ENCODE measurements at places on chromosomes 2 and 18.
A peak's percentile ranks its signal among the peaks of the same experiment; 100 is the strongest.

- peak; percentile 48 for DNase-seq
Observed at GRCh38 chr18:2853926-2854664, 7.3 kb downstream of the EMILIN2 start.

- DNase-seq, result no peak
Observed at GRCh38 chr2:239758279-239758877, 266.8 kb downstream of the NDUFA10 start.

GRCh38 chr2:219521066-219521880, 7.0 kb downstream of the ASIC4 start:
- DNase-seq, result peak; percentile 51

GRCh38 chr2:48508461-48509124, 21.4 kb upstream of the STON1 start:
- peak; percentile 96 for DNase-seq
